Cardiac fibroblast (primary cell): ENCODE measurements at places on chromosomes 1 and 21.

- DNase-seq = no peak
Measured at GRCh38 chr1:11857164-11857851, 1.4 kb downstream of the NPPB start.

DNA sequence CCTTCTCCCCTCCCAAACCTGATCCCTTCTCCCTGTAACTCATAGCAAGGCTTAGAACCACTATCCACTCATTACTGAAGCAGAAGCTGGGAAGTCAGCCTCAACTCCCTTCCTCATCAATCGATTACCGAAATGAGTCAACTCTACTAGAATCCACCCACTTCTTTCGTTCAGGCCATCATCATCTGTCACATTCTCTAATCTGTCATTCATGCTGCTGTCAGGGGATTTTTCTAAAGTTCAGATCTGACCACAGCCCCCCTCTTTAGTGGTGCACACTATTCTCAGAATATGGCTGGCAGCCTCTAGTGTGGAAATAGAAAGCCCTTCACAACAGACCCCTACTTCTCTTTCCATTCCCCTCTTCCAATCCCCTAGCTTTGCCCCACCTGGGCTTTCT lies 5.1 kb downstream of the NT5C1A start:
- no peak for DNase-seq

- no peak for DNase-seq
Measured at GRCh38 chr1:156140879-156141707, 12.3 kb upstream of the SEMA4A start.

- peak; percentile 83 for DNase-seq
Measured at GRCh38 chr1:145751491-145752037, 32.3 kb downstream of the CD160 start.

GRCh38 chr1:10398278-10398733 lies 558 bp upstream of the PGD start:
- no peak for DNase-seq

GRCh38 chr1:84789014-84789413 lies 98.8 kb upstream of the SSX2IP start:
- no peak for DNase-seq

- DNase-seq = no peak
Measured at GRCh38 chr1:25167269-25168192, 64.8 kb downstream of the SYF2 start.

GRCh38 chr1:24535021-24535424 lies 20.9 kb upstream of the NCMAP start:
- no peak for DNase-seq

DNA sequence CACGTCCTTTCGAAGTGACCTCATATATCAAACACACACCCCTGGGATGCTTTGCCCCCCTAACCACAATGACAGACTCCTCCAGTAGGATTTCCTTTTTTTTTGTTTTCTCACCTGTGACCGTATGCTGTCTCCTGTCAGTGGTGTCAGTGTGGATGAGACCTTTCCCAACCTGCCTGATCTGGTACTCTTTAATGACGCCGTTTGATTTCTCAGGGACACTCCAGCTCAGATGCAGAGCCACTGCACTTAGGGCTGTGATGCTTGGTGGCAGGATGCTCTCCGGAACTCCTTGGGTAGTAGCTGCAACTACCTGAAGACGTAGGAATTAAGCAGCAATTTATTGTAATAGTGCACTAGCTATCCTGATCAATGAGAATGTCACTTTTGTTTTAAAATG lies 212.6 kb downstream of the KCTD3 start:
- no peak for DNase-seq

DNA sequence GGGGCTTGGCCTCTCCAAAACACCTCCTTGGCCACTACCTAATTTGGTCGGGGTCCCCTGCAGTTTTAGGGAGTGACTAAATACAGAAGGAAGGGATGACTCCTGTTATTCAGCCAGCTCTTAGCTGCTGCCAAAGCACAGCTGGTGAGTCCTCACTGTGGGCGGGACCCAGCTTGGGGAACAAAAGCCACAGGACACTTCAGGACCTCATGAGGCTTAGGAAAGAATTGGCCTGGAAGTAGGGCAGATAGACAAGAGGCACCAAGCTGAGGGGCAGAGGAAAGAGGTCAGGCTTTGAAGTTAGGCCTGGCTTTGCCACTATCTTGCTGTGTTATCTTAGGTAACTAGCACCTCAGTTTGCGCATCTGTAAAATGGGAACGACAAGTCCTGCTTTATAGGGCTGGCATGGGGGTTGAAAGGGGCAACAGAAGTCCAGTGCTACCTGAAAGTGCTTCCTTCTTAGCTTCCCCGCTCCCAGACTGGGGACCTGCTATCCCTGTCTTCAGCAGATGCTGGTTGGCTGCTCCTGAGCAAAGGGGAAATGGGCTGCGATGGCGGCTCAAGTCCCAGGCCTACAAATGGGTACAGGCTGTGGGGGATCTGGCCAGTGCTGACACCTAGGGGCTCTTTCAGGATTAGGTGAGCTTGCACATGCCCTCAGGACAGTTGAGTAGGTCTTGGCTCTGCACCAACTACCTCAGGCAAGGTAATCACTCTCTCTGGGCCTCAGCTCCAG lies 15.7 kb downstream of the IFI6 start:
- peak; percentile 88 for DNase-seq

GRCh38 chr21:35473496-35473895 lies 424.4 kb upstream of the RUNX1 start:
- no peak for DNase-seq

DNA sequence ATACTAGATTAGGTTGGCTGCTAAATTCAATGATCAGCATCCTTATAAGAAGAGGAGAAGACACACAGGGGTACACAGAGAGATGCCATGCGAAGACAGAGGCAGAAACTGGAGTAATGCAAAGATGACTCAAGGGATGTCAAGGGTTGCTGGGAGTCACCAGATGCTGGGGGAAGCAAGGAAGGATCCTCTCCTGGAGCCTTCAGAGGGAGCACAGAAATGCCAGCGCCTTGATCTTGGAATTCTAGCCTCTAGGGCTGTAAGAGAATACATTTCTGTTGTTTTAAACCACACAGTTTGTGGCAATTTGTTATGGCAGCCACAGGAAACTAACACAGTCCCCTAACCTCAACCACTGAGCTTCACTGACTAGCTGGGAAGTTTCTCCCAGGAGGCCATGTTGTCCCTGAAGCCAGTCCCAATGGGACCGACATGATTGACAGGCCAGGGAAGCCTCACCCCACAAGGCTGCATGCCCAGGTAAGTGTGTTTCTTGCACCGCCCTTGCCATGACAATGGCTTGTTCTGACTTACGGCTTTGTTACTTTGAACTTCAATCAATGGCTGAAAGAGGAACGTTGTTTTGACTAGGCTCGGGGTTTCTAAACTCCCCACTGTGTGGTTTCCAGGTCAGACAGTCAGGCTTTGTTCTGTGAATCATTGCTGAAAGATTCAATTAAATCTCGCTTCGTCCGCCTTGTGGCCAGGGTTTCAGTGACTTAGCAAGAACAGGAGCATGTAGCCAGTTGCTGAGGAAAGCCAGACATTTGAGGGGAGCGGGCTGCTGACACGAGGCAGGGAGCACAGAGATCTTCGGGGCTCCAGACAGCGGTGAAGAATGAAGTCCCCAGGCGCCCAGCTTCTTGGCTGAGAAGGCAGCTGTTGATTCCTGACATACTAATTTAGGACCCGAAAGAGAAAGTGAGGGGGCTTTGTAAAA lies 62.3 kb downstream of the RUNX1 start:
- peak; percentile 88 for DNase-seq

DNA sequence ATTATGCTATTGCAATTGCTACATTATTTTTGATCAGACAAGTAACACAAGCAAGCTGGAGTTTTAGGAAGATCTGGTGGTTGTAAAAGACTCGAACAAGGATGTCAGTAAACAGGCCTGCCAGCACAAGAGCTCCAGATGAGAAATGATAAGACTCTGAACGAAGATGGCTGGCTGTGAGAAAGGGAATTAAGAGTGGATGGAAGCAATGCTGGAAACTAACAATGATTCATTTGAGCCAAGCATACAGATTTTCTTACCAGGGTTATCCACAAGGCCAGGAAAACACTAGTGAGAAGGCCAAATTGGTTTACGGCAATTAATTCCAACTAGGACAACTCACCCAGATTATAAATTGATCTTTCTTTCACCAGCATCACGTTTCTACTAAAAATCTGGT lies 54.2 kb downstream of the NRIP1 start:
- DNase-seq = no peak

DNA sequence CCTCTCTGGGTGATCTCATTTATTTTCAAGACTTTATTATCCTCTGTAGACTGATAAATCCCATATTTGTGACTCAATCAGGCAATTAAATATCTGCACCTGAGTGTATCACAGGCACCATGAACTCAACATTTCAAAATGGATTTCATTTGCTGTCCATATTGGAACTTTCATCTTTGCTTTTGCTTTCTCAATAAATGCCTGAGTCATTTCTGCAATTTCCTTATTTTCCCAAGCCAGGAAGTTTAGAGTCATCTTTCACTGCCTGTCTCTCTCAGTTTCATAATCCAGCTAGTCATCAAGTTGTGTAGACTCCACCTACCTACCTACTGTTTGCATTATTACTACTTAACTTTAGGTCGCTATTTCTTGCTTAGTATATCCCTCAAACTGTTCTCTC lies 540.9 kb downstream of the LMO4 start:
- DNase-seq = peak; percentile 67

GRCh38 chr1:157277281-157277680 lies 139.1 kb upstream of the ETV3 start:
- no peak for DNase-seq

DNA sequence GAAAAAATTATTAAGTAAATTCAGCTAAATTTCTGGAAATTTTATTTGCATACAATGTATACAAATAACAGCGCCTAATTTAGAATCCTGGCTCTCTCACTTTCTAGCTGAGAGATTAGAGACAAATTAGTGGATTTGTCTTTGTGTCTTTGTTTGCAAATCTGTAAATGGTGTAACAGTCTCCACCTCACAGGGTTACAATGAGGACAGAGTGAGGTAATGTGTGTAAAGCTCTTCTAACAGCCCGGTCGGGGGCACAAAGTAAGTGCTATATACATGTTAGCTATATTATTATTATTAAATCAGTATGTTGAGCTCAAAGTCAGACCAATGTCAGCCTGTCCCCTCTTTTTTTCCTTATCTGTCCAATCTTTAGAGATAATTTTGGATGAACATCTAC lies 5.0 kb upstream of the ADAMTSL4 start:
- no peak for DNase-seq

DNA sequence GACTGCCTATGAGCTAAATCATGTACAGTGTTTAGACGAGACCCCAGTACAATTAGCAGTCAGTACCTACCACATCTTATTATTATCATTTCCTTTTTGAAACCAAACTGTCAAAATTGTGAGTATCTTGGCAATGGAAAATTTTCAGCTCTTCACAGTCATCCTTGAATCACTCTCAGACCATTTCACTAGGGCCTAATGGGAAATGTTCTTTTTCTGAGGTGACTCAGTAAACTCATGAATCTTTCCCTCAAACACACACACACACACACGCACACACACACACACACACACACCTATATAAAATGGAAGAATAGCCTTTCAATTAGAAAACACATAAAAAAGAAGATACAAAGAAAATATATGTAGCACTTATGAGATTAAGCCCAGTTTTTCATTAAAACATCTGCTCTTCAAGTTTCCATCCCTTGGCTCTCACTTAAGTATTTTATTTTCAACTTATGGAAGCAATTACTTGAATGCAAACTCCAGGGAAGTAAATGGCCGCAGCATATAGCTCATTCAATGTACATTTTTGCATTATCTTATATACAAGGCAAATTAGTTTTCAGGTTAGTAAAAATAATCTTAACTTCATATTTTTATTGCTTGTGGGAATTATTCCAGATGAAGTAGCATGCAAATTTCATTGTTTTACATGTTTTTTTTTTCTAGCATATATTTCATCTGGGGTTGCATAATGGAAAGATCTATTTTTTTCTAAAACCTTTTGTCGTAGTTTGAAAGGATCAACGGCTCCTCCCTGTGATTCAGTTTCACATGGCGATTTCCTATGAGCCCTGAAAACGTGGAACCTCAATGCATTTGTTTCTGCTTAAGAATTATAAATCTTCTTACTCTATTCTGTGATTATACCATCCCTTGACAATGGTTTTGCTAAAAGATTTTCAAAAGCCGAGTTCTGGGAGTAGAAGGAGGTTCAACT lies 46.3 kb upstream of the TMPRSS15 start:
- DNase-seq = no peak

DNA sequence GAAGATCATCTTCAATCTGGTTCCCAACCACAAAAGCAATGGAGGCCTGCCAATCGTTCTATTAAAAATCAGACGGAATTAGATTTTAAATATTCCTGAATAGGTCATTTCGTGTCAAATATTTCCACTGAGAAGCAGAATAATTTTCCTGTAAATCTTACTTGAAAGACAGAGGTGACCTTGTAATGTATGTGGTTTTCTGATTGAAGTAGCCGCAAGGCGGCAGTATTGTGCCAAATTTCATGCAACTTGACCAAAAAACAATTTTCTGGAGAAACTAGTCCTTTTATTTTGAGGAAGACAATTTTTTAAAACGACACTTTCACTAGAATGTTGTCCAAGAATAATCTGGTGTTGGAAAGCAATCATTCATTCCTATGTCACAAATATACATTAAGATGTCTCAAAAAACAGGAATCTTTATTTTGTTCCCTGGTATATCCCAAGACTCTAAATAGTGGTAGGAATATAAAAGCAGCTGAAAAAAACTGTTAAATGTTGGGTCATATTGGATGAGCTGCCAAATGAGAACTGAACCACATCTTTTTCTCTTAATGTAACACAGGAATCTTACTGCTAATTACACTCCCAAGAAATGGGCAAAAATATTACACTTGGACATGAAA lies 33.6 kb downstream of the SPAG17 start:
- peak; percentile 78 for DNase-seq

GRCh38 chr1:2477791-2478499 lies 1.9 kb downstream of the PLCH2 start:
- no peak for DNase-seq

DNA sequence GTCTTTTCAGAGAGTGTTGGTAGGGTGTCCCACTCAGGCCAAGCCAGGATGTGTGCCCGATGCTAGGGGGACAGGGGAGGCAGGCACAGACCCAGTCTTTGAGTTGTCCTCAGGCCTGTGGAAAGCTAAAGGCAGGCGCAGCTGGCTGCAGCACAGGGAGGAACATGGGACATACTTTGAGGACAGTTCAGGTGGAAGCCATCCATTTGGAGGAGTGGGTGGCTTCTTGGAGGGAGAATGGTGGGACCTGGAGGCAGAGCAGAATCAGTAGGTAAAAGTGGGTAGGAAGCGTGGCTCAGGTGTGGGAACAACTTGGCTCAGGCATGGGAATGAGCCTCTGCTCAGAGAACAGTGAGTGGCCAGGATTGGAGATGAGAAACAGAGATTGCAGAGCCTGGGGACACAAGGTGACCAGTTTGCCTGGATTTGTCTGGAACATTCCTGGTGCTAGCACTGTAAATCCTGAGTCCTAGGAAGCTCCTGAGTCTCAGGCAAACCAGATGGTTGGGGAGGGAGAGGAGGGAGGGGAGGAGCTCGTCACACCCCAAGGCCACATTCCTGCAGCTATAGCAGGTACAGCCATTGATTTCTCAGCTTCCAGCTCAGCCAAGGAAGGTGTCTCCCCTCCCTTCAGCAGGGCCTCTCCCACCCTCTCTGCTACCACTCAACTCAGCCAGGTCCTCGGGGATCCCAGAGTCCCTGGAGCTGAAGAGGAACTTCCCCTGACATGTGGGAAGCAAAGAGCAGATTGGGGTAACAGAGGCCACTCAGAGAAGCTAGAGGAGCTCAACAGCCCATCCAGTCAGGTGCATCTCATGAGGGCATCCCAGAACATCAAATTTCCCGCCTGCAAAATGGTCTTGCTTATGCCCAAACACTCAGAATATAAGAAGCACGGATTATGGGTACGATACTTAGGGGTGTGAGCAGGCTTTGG lies 65.2 kb upstream of the TINAGL1 start:
- no peak for DNase-seq
